IMR-90 (cell line): ENCODE measurements at places on chromosomes 3 and 15.
A peak's percentile ranks its signal among the peaks of the same experiment; 100 is the strongest.

DNA sequence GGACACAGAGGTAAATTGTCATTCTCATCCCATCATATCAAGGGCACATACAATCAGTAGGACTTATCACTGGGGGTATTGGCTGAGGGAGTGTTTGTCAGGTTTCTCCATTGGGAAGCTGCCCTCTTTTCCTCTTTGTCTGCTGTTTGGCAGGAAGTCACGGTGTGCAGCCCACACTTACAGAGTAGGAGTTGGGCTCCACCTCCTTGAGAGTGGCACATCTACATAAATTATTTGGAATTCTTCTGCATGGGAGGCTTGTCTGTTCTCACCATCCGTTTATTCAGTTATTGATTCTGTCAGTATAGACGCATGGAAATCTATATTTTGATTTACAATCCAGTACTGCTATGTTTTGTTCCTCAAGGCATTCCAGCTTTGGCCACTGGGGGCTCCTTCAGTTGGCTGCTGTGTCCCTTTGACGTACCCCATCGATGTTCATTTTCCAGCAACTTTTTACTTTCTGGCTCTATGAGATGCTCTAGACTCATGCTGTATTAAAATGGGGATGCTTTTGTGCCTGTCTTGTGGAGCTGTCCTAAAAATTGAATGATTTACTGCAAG lies 200.3 kb downstream of the SLCO3A1 start:
- DNase-seq: no peak
- no peaks in the 10 kb centered on the region for H3K4me1 ChIP-seq
- H3K27me3 ChIP-seq: no peaks in the 10 kb centered on the region
- no peak overlapping the region for H3K4me3 ChIP-seq
- no peaks in the 10 kb centered on the region for H3K36me3 ChIP-seq

DNA sequence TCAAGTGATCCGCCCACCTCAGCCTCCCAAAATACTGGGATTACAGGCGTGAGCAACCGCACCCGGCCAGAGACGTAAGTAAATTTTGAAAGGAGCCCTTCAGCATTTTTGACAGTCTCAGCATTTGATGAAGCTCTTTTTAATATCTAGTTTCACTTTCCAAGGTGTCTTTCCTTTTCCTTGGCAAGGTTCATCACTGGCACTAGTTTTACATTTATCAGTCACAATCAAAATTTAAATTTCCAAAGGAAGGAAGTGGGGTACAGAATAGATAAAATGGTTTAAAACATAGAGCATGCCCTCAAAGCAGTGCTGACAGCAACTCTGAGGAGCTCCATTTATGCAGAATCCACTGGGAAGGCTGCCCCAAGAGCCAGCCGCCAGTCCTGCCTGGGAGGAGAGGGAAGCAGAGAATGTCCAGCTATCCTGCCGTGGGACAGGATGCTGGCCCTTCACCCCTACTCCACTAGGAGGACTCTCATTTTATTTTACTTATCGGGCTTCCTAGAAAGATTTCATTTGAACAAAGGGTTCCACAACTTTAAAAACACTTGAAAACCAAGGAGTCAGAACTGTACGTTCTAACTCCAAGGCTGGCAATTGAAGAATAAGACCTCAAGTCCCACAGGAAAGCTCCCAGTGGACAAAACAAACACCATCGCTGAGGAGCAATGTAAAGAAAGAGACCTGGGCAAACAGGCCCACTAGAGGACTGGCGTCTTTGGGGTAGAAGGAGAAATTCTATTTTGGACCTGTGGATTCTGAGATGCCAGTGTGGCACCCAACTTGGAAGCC lies 9.9 kb downstream of the SFMBT1 start:
- DNase-seq: no peak
- H3K36me3 ChIP-seq: no peaks in the 10 kb centered on the region
- H3K4me3 ChIP-seq: no peak overlapping the region
- H3K27me3 ChIP-seq: no peaks in the 10 kb centered on the region

- DNase-seq: no peak
- no peak overlapping the region for H3K4me3 ChIP-seq
- H3K27ac ChIP-seq: no peak overlapping the region
- no peaks in the 10 kb centered on the region for H3K36me3 ChIP-seq
- no peaks in the 10 kb centered on the region for H3K27me3 ChIP-seq
- no peaks in the 10 kb centered on the region for H3K4me1 ChIP-seq
Measured at GRCh38 chr3:148068466-148068865, 629.2 kb upstream of the AGTR1 start.

DNA sequence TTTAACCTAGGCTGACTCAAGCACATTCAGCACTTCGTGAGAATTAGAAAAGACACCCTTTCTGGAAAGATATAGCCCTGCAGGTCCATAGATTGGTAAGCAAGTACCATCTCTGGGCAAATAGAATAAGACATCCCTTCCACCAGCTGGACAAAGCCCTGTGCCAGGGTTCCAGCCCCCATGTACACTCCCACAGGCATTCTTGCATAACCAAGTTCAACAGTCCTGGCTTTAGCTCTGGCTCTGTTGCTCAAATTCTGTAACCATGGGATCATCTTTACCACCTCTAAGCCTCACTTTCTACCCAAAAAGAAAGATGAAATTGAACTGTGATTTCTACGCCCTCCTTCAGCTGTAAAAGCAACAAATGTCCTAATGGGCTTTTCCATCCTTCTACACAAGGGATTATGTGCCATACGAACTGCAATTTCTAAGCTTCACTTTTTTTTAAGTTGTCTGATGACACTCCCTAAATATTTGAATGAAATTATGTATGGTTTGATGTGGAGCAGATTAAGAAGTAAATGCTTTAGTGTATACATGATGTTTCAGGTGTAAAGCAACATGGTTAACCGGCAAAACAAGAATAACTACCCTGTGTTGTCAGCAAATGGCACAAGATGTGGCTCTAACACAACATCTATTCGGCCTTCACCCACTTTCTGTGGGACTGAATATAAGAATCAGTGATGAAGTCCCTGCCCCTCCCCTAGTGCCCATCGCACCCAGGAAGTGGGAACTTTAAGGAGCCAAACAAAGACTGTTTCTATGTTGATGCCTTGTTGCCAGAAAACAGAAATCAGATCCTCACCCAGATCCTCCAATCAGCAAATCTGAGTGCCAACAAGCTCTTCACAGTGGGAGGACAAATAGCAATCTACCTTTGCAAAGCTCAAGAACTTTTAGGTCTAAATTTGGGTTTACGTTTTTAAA lies 165.7 kb downstream of the P3H2 start:
- H3K4me3 ChIP-seq: no peak overlapping the region
- H3K4me1 ChIP-seq: no peaks in the 10 kb centered on the region
- H3K27me3 ChIP-seq: no peaks in the 10 kb centered on the region
- DNase-seq: no peak
- no peak overlapping the region for H3K27ac ChIP-seq

- H3K36me3 ChIP-seq: no peaks in the 10 kb centered on the region
- DNase-seq: no peak
- no peaks in the 10 kb centered on the region; the same call in 1 of the 2 replicates for H3K4me1 ChIP-seq
- H3K27me3 ChIP-seq: peaks cover 15% of the 10 kb centered on the region
- no peak overlapping the region for H3K27ac ChIP-seq
Measured at GRCh38 chr15:60869851-60870250, 359.3 kb downstream of the RORA start.

DNA sequence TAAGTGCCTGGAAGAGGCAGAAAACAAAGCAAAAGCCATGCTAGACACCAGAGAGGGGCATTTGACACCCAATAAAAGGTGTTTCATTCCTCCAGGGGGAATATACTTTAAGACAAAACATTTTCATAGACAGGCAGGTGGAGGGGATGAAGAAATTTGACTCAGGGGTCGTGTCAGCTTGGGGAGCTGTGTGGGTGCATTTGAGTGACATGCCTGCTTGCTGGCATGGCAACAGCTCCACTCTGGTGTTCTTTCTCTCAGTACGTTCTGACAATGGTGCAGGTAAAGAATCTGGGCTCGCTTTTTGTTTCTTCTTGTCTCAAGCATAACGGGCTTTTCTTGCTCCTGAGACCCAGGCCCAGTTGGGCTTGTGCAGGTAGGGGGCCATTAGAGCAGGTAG lies 292.9 kb upstream of the ATP10A start:
- DNase-seq: no peak
- H3K4me3 ChIP-seq: no peak overlapping the region

GRCh38 chr15:37574985-37575384 lies 359.5 kb upstream of the TMCO5A start:
- no peaks in the 10 kb centered on the region for H3K4me1 ChIP-seq
- H3K4me3 ChIP-seq: no peak overlapping the region
- H3K27ac ChIP-seq: no peak overlapping the region
- no peaks in the 10 kb centered on the region for H3K36me3 ChIP-seq
- no peaks in the 10 kb centered on the region for H3K27me3 ChIP-seq

GRCh38 chr3:129226374-129226773 lies 23.0 kb upstream of the COPG1 start:
- H3K27me3 ChIP-seq: no peaks in the 10 kb centered on the region
- peak overlapping the region; percentile 35; the same call in 1 of the 2 replicates for H3K27ac ChIP-seq
- H3K4me1 ChIP-seq: peaks cover 20% of the 10 kb centered on the region
- H3K36me3 ChIP-seq: no peaks in the 10 kb centered on the region
- H3K4me3 ChIP-seq: no peak overlapping the region

DNA sequence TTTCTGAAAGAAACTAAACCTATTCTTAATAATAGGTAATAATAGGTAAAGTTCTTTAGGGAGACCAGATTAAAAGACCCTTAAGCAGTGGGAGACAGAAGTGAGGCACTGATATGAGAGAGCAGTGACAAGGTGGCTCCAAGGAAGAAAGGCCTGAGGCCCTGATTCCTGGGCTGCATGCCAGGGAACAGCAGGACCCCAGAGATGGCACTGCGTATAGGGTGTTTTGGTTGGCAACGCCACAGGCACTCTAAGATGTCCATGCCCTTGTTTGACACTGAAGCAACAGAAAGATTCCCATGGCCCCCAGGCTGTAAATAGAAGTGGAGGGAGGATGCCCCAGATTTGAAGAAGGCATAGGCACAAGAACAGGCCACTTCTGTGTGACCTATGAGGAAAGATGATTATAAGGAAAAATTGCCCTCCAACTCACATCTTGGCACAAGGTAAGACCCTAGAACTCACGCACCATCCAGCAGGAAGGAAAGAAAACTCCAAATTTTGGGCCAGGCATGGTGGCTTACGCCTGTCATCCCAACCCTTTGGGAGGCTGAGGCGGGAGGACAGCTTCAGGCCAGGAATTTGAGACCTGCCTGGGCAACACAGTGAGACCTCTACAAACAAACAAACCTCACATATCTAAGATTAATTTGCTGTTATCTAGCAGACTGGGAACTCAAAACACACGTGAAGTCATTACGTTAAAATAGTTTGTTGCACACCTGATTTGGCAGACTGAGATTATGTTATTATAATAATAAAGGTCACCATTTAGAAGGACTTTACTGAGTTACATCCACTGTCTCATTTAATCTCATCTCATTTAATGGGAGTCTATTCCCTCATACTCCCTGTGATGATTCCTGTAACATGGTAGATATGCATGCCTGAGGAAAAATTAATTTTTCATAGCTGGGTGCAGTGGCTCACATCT lies 10.5 kb upstream of the BLM start:
- H3K27me3 ChIP-seq: no peaks in the 10 kb centered on the region
- H3K4me3 ChIP-seq: no peak overlapping the region
- H3K27ac ChIP-seq: no peak overlapping the region
- H3K4me1 ChIP-seq: no peaks in the 10 kb centered on the region
- H3K36me3 ChIP-seq: no peaks in the 10 kb centered on the region
- DNase-seq: no peak
